ENCODE measurements at places on chromosomes 1 and 21.

- no peak for DNase-seq
These were observed 1.8 kb downstream of the CDKN2C start for GRCh38 chr1:50971748-50972305.

- DNase-seq, result no peak
These were observed 2.9 kb downstream of the MACO1 start for GRCh38 chr1:25433389-25434186.

- DNase-seq, result no peak
These were observed 19.1 kb downstream of the COL24A1 start for GRCh38 chr1:86137436-86137835.

GRCh38 chr1:117610036-117610435 lies 4.2 kb downstream of the TENT5C start:
- no peak for DNase-seq

- DNase-seq, result no peak
These were observed 8.4 kb downstream of the ERO1B start for GRCh38 chr1:236273358-236273757.

DNA sequence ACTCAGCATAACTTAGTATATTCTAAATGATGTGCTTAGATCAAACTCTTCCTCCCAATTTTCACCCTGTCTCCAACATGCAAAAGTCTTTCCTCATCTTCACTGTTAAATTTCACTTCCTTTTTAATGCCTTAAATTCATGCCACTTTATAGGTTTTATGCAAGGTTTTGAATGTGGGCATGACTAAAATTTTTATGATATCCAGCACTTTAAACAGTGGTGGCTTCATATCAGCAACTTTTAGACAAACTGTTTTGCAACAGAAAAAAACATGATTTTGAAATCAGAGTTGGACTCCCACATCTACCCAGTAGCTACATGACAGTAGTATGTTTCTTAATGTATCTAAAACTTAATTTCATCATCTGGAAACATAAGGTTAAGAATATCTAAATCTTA lies 84.7 kb upstream of the ZP4 start:
- DNase-seq, result no peak

DNA sequence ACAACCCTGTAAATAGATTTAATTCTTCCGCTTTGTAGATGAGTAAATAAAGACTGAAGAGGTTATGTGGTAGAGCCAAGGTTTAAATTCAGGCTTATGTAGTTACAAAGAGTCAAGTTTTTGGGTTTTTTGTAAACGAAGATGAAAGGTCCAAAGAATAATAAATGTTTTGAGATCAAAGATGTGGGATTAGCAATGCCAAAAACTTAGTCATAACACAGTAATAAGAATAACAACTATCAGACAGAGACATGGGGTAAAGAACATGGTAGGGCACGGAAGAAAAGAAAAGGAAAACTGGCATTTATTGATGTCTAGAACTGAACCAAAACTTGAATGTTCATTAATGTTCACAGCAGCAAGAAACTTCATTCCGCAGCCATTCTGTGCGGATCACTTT lies 42.9 kb downstream of the EXTL2 start:
- no peak for DNase-seq

GRCh38 chr21:39796466-39796865 lies 51.5 kb downstream of the IGSF5 start:
- DNase-seq, result no peak

Data from immature natural killer cell (primary cell).